ENCODE measurements at places on chromosomes 3 and 15.

DNA sequence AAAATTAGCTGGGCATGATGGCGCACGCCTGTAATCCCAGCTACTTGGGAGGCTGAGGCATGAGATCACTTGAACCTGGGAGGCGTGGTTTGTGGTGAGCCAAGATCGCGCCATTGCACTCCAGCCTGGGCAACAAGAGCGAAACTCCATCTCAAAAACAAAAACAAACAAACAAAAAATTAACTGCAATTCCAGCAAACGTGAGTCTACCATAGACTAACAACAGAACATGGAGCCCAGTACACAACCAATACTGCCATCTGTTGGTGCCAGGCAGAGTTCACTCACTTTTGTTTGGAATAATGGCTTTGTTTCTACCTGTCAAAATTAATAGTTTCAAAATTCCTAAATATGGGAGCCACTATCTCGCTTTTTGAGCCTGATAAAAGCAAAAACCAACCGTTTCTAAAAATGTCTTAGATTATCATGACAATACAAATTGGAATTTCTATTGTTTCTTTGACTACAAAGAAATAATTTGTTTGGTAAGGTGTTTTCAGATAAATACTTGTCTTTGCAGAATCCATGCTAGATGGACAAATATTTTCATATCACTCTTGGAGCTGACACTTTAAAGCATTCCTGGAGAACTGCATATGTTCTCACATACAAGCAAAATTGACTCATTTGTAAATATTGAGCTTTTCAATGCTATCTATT is 45.0 kb downstream of the GPR176 start:
- DNase-seq: no peak

DNA sequence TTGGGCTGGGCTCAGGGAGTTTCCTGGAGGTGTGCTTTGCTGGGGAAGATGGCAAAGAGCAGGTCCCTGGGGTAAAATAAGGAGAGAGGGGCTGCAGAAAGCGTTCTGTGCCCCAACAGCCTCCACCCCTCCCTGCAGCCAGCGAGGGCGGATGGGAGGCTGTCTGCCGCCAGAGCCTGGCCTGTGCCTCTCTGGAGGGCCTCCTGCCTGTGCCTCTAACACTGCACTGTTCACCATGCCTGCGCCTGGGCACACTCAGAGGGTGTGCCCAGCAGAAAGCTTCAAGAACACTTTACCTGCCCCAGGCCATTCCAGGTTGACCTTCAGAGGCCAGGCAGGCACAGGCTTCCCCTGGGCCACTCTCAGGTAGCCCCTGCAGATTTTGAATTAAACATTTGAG is 77.7 kb upstream of the KLF13 start:
- DNase-seq: no peak

DNA sequence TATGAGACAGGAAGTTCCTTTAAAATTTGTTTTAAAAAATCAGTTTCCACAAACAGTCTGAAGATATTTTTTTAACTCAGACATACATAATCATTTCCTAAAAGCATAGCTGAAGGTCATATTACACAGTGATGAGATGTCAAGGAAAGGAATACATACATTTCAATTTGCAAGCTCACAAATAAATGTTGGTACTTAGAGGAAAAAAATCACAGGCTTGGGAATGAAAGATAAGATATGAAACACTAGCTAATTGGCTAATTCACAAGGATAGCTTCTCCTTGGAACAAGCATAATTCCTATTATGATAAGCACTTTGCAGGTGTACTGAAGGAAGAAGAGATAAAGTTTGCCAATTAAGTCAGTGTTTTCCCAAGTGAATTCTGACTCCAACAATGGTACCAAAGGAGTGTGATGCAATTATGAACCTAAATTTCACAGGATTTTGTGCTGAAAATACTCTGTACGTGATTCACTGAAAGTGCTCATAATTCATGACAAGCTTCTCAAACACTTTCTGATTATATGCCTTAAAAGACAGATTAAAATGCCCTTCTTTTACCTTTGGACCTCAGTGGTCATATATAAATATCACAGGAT is 112.4 kb downstream of the FRMD5 start:
- DNase-seq: no peak

- no peak for DNase-seq
Measured at GRCh38 chr3:141655801-141656200, 82.3 kb upstream of the RNF7 start.

DNA sequence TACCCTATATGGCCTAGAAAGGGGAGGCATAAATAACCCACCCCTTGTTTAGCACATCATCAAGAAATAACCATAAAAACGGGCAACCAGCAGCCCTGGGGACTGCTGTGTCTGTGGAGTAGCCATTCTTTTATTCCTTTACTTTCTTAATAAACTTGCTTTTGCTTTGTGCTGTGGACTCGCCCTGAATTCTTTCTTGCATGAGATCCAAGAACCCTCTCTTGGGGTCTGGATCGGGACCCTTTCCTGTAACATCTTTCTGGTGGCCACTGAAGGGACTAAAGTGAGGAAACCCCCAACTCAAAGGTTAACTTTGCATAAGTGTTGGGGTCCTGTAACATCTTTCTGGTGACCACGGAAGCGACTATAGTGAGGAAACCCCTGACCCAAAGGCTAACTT is 15.7 kb upstream of the HHATL start:
- no peak for DNase-seq

All from AG04449 (cell line).